ENCODE measurements at places on chromosomes 11 and 22.

- DNase-seq, result no peak
These were observed 1071.2 kb downstream of the LRRC4C start for GRCh38 chr11:40388097-40388818.

DNA sequence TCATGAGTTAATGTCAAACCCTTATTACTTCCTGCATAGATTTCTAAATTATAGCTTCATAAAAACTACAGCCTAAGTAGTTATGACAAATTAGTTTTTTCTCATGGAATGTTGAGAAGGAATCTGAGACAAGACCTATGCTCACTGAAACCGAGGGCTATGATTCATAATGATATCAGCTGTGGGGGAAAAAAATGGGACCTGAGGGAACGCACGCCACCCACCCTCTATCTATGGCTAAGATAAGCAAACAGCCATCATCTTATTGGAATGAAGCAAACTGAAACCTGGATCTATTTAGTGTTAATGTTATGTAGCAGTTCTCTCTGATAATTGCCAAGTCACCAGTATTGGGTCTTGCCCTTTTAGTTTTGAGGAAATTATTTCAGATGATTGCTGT is 906.9 kb upstream of the RAG2 start:
- DNase-seq, result no peak

- DNase-seq, result no peak
These were observed 278 bp downstream of the ROM1 start for GRCh38 chr11:62613291-62613778.

DNA sequence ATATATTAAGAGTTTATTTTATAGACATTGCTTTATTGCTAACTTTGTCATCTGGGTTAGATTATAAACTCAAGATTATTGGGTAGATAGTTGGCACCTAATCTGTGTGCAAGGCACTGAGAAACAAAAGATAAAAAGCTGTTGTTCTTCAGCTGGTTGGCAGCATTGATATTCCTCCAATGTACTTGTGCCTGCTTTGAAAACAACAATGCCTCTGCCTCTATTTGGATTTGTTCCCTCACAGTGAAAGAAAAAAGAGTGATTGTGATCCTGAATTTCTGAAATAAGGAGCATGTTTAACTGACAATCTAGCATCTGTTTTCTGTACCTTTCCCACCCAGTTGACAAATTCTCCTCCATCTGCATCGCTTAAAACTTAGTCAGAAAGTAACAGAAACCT is 98.3 kb downstream of the TYR start:
- no peak for DNase-seq

GRCh38 chr11:75014129-75014528 is 25.4 kb downstream of the NEU3 start:
- DNase-seq, result no peak

All from GM12864 (cell line).